Kidney epithelial cell (primary cell): ENCODE measurements at places on chromosomes 2 and 18. TPM values are rescaled to one million over a fixed set of nuclear protein-coding genes. Genes with fewer than 3 reads are reported as not detected.
A peak's percentile ranks its signal among the peaks of the same experiment; 100 is the strongest.

The GALNT3 gene
- 19.6 and 22.9 TPM in 2 replicates for total RNA-seq

The ANKRD30BL gene
- 0.14 TPM in 1 of 2 replicates, not detected in the other for total RNA-seq

The WDR54 gene
- total RNA-seq: 24.6 and 28.0 TPM in 2 replicates

The SOS1 gene
- 16.4 and 18.7 TPM in 2 replicates for total RNA-seq

The POTEC gene
- not detected in 2 replicates for total RNA-seq

The TTC27 gene
- 19.8 and 24.1 TPM in 2 replicates for total RNA-seq

The UPP2 gene
- total RNA-seq: not detected in 2 replicates

The POTEI gene
- total RNA-seq: not detected in 2 replicates

The LRP1B gene
- total RNA-seq: 0.34 and 0.38 TPM in 2 replicates

The MTERF4 gene
- total RNA-seq: 33.3 and 41.9 TPM in 2 replicates

GRCh38 chr18:67961701-67962440 lies 445.4 kb upstream of the DSEL start:
- DNase-seq: no peak

GRCh38 chr18:46810481-46811000 lies 53.7 kb upstream of the ST8SIA5 start:
- DNase-seq: no peak

DNA sequence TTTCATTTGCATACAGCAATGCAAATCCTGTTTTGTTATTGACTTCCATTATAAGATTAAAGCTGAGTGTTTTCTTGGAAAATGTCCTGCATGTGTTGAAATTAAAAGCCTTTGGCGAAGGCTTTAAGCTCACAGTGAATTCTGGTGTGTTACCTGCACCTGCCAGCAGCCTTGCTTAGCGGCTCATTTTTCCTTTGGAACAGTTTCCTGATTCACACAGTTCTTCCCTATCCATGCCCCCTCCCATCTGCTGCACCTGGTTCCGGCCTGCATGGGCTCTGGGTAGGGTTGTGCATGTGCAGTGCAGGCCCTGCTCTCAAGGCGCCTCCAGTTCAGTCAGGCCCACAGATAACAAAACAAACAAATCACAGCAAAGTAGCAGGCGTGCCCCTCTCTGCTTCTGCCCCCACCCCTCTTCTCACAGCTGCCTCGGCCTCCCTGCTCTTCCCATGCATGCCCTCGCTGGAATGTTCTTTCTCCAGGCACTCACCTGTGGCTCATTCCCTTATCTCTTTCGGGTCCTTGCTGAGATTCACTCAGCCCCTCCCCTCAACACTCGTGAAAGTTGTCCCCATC lies 15.8 kb downstream of the MTCL1 start:
- no peak for DNase-seq

GRCh38 chr2:168246483-168247340 lies 683 bp downstream of the STK39 start:
- DNase-seq: no peak

- DNase-seq: no peak
Measured at GRCh38 chr2:120026890-120027289, 14.0 kb downstream of the EPB41L5 start.

- DNase-seq: no peak
Measured at GRCh38 chr2:200039724-200040650, 84.6 kb downstream of the MAIP1 start.

- no peak for DNase-seq
Measured at GRCh38 chr2:1748741-1749488, 4.6 kb upstream of the PXDN start.

DNA sequence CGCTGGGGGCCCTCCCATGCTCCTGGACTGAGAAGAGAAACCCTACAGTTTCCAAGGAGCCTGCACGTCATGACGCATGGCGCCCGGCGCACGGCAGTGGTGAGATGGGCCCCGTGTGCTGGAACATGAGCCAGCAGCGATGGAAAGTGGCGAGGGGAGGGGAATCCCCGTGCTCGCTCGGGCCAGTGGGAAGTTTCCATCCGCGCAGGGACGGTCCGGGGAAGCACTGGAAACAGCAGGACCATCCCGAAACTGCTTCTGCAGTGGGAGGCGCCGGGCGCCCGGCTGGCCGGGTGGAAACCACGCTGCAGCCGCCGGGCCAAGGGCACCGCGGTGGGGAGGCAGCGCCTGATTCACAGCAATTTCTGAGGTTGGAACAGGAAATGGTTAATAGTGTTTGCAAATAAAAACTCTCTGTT lies 4.9 kb upstream of the PDCD1 start:
- no peak for DNase-seq

GRCh38 chr2:186718122-186718521 lies 24.3 kb downstream of the FAM171B start:
- DNase-seq: no peak

- DNase-seq: no peak
Measured at GRCh38 chr2:137178951-137179377, 413.6 kb downstream of the THSD7B start.

DNA sequence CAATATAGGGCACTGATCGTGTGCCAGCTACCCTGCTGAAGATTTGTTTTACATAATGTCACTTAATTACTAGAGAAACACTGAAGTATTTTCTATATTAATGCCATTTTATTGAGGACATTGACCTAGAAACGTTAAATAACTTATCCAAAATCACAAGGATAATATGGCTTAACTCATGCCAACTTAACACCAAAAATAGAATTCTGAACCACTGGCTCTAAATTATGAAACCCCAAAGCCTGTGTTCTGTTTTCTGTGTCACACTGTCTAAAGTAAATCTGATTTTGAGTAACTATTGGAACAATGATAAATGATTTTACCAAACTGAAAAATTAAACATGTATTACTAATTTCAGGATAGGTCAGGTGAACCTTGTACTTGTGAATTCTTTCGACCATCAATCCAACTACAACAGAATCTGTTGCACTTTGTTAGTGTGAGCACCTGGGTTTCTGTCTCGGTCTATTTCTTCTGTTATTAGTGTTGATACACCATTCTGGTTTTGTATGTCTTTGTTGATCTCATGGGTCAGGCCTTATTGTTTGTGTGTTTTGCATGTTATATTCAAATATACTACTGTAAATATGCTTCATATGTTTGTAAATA lies 48.2 kb upstream of the CCDC141 start:
- no peak for DNase-seq

DNA sequence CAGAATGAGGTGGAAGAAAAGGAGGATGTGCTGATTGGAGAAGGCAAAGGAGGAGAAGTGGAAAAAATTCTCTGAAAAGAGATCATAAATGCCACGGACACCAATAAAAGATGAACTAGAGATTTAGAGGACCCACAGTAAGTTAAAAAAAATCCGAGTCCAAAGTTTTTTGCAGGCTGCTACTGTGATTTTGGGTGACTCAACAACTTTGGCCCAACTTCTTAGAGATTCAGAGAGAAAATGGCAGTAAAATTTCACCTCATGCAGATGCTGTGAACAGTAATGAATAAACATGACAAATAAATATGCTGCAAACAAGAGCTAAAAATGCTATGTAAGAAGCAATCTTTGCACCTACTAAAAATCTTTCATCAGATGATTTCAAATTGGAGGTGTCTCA lies 176.9 kb upstream of the SESTD1 start:
- no peak for DNase-seq

GRCh38 chr18:63348508-63349136 lies 18.4 kb downstream of the KDSR start:
- no peak for DNase-seq

DNA sequence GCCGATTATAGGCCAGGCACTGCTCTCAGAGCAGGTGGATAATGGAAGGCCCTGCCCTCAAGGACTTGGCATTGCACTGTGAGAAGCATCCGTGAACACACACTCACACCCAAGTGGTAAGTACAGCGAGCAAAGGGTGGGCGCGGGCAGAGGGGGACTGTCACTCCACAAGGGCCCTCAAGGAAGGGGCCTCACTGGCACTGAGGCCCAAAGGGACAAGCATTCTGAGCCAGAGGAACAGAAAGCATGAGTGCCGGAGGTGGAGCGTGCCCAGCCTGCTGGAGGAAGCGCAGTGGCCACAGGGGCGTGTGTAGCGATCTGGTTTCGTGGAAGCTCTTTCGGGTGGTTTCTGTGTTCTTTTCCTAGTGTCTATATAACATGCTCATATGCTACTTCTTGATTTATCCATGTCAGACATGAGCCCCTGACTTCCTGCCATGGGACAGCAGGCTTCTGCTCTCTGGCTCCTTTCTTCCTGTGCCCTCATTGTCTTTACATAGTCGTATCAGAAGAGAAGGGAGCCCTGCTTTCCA lies 132.7 kb upstream of the ASB18 start:
- DNase-seq: no peak

- DNase-seq: no peak
Measured at GRCh38 chr2:51595836-51596235, 563.9 kb upstream of the NRXN1 start.

DNA sequence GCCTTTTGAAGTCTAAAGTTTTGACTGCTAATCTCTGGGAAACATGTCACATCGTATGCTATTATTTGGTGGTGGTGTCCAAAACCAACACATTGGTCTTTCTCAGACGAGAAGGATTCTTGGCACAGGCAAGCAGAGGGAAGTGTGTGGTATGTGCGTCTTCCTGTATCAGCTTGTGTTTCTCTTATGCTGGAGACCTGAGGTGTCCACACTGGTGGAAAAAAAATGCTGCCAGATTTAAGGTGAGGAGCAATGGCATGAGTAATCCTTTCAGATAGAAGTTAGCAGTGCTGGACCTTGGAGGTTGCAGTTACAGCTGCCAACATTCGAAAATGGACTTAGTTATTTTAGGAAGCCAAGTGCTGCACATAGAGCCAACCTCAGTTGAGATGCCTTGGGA lies 11.7 kb upstream of the FHL2 start:
- no peak for DNase-seq

DNA sequence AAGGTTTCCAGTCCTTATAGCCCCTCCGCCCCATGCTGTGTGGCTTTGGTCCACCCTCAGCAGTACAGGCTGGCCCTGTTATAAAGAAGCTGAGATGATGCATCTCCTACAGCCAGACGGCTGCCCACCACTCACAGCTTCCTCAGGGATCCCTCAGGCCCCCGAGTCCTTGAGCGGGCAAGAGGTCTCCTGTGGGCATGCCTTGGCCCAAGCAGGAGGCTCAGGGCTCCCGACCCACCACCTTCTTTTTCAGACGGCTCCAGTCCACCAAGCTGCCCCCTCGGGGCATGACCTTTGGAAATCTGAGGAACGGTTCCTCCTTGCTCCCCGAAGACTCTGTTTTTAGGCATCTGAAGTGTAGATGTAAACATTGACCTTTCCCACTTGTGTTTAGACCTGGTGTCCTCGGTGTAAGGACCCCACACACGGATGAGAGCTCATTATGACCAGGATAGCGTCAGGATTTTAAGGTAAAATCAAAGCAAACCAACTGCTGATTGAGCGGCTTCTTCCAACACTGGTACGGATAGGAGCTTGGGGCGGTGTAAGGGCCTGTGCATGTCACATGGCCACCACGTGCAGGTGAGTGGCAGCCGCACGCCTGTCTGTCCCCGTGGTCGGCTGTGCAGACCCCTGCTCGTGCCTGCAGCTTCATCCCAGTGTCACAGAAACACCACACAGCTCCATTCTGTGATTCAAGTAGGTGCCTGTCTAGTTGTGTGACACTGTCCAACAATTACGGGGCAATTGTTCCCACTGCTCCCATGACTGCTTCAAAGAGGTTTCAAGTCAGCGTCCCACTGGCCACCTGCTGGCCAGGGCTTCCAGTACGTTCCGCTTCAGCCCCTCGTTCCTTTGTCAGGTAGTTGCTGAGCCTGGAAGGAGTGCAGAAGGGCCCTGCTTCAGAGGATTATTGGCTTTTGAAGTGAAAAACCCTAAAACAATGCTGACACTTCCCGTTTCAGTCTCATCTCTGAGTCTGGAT lies 74.7 kb downstream of the NDUFA10 start:
- DNase-seq: no peak

DNA sequence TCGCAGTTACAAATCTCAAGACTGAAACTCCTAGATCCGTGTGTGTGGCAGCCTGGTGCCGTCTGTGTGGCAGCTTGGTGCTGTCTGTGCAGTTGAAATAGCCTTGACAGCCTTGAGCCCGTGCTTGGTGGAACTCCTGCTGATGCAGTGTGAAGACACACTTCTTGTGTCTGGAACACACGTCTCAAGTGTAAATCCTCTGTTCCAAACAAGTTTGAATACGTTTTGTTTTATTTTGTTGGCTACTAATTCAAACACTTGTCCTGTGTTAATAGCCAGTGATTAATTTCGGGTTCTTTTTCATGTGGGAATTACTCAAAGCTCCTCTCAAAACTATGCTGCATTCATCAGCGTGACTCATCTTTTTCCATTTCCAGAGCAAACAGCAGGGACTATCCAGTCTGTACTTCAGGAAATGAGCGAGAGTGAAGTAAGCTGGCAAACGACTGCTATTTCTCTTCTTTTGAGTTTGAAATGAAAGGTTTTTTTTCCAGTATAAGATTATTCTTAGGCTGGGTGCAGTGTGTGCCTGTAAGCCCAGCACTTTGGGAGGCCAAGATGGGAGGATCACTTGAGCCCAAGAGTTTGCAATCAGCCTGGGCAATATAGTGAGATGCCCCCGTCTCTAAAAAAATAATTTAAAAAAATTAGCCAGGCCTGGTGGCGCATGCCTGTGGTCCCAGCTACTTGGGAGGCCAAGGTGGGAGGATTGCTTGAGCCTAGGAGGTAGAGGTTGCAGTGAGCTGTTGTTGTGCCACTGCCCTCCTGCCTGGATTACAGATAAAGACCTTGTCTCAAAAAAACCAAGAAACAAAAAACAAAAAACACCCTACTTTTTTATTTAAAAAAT lies 152.9 kb downstream of the SPP2 start:
- DNase-seq: peak; percentile 97

GRCh38 chr2:8680822-8681760 lies 765 bp upstream of the ID2 start:
- DNase-seq: no peak

DNA sequence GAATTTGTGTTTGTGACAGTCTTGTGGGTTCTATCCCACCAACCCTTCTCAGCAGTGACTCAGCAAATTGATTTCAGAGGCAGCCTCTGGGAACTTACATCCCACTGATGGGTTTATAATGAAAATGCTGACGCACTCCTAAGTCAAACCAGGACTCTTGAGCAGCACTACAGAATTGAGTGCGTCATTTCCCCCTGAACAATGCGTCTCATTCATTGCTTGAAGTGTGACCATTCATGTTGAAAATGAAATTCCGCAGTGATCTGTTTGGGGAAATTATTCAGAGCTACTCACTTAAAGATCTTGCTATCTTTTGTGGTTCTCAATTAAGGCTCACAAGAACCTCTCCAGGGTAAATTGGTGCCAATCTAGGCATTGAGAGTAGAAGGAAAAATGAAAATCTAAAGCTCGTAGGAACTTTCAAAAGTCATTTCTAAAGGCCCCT lies 417.7 kb upstream of the SLC14A2 start:
- DNase-seq: peak; percentile 79

DNA sequence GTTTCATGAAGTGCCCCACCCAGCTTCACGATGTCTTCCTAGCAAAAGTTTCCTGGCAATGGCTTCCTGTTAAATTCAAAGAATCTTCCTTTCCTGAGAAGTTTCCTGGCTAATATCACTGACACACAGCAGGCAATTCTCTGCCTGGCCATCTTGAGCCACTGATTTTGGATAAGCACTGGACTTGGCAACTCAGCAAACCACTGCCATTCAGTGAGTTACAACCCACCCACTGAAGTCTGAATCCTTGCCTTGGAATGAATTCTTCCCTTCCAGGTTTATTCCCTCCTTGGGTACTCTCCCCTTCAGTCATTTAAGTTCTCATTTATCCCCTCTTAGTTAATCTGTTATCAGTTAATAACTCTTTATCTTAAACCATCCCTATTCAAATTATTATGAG lies 426.0 kb downstream of the MBD2 start:
- DNase-seq: no peak
